ENCODE measurements at places on chromosomes 6 and 20.

GRCh38 chr20:52410731-52411234 is 219.2 kb upstream of the ZFP64 start:
- DNase-seq: no peak

- peak; percentile 34 for DNase-seq
Observed at GRCh38 chr6:159646733-159647132, 46.3 kb downstream of the SOD2 start.

- no peak for DNase-seq
Observed at GRCh38 chr6:73236144-73236750, 11.0 kb upstream of the KHDC1L start.

DNA sequence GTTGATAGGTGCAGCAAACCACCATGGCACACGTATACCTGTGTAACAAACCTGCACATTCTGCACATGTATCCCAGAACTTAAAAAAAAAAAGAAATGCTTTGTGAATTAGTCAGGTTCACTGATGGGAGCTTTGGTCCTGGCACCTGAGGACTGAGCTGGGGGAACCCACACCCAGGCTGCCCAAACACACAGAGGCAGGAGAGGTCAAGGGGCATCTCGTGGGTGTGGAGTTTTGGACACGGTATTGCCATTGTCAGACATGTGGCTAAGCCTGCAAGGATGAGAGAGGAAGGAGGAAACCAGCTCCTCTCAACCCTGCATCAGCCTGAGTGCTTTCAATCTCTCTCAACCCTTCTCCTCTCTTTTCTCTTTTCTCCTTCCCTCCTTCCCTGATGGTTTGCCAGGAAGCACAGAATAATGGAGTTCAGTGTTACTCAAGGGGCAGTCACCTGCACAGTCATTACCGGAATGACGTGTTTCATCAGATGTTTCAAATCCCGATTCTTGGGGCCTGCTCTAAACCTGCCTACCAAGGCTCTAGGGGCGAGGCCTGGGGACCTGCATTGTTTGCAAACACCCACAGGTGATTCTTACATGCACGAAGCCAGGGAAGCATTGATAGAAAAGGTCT is 89.9 kb upstream of the NEDD9 start:
- DNase-seq: peak; percentile 32

DNA sequence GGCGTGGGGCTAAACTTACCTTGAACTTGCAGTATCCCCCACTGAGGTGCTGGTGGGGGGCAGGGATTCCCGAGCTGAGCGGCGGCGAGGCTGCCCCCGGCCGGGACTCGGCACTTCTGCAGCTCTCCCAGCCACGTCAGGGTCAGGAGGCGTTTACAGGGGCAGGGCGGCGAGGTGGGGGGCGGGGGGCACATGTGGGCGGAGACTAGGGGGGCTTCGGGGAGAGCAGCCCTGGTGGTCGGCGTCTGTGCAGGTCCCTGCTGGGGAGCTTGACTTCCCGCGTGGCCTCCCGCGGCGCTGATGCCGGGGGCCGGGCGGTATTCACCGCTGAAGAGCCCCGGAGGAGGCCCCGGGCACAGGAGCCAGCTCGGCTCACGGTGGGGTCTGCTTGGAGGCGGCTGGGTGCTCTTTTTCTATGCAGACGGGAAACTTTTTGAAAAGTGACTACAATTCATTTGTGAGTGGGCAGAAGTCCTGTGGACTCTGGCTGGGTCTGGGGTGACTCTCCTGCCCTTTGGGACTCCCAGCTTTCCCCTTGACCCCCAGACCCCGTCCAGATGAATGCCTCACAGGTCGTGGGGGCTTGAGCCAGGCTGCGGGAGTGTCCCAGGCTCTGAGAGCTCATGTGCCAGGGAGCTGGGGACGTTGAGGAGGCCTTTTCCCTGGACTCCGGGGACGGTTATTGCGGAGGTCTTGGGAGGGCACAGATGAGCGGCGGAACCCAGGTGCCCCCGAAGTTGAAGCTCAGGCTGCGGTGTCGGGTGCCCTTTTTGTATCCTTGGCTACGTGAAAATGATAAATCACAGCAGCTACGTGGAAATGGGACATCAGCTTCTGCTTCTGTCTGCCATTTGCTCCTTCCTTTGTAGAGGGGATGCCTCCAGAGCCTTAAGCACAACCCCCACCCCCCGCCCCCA is 75.9 kb upstream of the GATA5 start:
- no peak for DNase-seq

- no peak for DNase-seq
Observed at GRCh38 chr6:29112135-29112534, 4.3 kb downstream of the OR2J3 start.

GRCh38 chr6:142940487-142940886 is 4.5 kb downstream of the HIVEP2 start:
- DNase-seq: peak; percentile 25

- DNase-seq: no peak
Observed at GRCh38 chr6:79231101-79231500, 3.4 kb downstream of the HMGN3 start.

- DNase-seq: no peak
Observed at GRCh38 chr20:52975803-52976531, 3.8 kb downstream of the TSHZ2 start.

GRCh38 chr6:1387876-1388629 is 1.3 kb upstream of the FOXF2 start:
- no peak for DNase-seq

- no peak for DNase-seq
Observed at GRCh38 chr20:17909869-17910321, 58.7 kb downstream of the SNX5 start.

GRCh38 chr20:50520222-50520880 is 10.2 kb downstream of the PTPN1 start:
- DNase-seq: peak; percentile 58

DNA sequence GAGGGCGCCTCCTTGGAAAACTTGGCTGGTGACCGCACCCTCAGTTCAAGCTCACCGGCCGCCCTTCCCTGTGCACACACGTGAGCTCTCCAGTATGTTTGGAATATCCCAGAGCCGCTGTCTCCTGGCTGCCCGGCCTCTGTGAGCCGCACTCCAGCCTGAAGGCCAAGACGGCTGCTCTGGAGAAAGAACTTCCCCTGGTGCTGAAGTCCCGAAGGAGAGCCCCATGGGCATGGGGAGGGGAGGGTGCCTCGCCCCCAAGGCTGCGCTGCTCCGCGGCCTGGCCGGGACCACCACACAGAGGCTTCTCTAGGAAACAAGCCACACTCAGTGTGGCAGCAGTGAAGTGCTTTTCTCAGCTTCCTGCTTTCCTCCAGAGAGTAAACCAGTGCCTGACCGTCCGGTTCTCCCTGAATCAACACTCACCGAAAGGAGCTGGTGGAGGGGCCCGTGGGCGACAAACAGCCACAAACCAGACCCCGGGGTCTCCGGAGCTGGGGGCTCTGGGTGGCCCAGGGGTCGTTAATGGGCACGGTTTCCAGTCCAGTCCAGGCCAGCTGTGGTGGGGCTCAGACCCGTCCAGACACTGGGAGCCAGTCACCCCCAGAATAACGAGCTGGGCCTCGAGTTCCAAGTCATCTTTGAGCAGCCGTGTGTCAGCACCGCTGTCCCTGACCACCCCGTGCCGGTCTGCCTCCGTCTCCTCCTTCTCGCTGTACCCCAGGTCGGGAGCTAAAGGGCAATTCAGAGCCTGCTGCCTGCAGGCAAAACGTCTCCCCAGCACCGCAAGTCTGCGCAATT is 87.4 kb upstream of the BHLHE23 start:
- no peak for DNase-seq

DNA sequence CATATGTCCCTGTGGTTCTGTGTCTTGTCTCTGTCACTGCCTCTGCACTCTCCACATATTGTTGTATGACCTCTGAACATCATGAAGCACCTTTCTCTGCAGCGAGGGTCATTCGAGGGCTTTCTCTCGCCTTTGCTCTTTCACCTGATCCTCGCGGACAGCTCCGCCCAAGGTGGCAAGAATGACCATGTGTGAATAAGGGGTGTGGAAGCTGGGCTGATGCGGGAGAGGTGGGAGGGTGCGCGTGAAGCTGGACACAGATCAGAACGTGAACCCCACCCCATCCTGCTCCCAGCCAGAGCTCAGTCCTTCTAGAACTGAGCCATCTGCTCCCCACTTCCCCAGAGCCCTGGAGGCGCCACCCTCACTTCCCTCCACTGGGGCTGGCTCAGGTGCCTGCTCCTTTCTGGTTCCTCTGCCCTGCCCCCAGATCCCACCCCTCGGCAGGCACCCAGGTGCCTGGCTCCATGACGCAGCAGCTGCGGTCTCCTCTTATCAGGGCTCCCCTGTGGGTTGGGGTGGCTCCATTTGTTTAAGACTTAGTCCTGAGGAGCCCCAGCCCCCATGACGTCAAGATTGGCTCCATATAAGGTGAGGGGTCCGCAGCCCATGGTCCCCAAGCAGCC is at the start of gene MUCL3:
MUCL3 (plus strand) TSS at position 613 of the 626 bp plus-strand sequence. CDS start 27 bp downstream, outside the sequence.
- DNase-seq: no peak

DNA sequence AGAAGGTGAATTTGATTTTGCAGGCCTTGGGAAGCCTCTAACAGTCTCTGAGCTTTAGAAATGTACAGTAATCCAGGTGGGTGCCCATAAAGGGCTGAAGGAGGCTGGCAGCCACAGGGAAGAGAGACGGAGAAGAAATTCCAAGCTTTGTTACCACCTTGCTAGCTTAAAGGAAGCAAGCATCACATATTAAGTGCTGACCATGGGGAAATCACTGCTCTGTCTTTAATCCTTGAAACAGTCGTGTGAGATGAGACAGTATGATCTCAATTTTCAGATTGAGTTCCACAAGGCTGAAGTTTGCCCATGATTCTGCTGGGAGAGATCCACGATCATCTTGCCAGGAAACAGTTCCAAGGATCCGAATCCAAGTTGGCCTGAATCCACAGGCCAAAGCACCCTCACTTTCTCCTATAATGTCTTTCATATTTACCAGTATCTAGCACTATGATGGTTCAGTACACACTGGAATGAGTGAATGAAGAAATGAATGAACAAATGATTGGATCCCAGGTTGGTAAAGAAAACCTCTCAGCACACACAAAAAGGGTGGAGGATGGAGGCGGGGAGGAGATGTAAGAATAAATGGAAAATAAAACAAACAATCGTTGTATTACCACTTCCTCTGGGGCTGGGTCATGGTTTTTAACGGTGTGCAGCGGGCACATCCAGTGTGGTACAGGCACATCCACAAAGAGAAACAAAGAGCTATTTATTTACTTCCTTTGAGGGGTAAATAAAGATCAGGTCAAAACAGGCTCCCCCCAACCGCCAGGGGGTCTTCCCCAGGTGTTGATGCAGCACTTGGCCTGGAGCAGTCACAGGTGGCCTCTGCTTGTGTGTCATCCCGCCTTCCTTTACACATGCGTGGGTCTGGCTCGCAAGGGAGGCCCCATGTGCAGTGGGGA is 28.2 kb upstream of the TAF8 start:
- no peak for DNase-seq

DNA sequence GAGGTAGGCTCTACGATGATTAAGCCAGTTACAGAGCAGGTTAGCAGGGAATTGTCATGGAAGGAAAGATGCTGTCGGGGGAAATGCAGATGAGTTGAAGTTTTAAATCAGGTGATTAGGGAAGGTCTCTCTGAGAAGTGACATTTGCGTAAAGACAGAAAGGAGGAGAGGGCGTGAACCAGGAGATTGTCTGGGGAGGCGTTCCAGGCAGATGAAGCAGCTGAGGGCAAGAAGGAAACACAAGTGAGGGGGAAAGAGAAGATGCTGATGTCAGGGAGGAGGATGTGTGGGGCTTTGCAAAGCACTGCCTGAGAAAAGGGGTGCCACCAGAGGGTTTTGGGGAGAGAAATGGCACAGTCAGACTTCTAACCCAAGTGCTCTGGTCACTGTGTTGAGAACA is 2.5 kb upstream of the TMEM14B start:
- no peak for DNase-seq

DNA sequence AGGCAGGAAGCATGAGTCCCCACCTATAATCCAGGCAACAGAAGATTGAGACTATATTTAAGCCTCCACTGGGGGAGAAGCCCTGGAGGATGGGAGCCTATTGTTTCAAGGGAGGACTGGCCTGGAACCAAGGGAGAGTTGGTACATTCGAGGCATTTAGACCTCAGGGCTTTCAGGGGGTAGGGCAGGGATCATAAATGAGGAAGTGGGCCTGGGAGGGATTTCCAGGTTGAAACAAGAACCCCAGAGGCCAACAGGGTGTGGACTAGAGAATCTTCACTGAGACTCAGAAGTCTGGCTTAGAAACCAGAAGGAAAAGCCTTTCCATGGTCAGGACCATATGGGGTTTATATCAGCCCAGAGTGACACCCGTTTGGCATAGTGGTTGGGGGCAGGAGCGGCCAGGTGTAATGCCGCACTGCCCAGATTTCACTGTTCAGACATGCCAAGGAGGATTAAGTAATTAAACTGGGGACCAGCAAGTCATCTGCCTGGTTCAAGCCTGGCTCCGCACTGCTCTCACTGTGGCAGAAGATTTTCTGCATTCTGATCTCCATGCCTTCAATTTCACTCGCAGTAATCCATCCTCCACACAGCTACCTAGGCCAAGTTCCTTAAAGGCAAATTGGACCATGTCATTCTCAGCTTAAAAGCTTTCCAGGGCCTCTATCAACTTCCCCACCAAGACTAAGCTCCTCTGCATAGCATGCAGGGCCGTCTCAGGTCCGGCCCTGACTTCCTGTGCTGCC is 17.8 kb downstream of the LRFN2 start:
- DNase-seq: no peak
